Activated gamma-delta T cell (primary cell): ENCODE measurements at places on chromosomes 7 and 10.

DNA sequence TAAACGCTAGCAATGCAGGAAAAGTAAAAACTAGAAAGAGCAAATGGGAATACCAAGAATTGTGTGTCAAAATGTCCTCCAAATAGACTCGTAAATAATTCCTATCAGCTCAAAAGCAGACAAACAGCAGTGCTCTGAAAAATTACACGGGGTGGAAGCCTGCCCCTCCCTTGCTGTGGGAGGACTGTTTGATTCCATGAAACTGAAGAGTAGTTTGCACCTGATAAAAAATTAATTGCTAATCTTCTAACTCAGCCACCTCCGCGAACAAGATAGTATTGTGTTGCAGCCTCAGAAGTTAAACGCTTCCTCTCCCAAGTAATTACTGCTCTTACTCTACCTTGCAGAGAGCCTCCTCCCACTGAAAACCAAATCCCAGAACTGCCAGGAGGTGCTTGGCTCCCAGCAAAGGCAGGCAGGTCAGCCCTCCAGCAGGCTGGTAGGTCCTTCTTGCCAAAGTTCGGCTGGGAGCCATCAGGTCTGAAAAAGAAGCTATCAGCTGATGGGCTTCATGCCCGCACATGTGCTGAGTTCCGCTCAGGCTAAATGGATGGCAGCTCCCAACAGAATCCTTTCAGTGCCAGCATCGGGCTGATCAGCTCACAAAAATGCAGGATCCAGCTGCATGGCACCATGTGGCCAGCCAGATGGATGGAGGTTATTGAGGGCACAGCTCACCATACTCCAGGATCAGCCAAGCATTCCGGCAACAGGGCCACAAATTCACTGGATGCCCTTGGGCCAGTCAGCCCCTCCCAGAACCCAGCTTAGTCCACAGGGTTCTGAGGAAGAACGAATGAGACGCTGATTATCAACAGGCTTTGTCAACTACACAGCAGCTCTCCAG lies 37.1 kb downstream of the MAD1L1 start:
- no peak for DNase-seq

DNA sequence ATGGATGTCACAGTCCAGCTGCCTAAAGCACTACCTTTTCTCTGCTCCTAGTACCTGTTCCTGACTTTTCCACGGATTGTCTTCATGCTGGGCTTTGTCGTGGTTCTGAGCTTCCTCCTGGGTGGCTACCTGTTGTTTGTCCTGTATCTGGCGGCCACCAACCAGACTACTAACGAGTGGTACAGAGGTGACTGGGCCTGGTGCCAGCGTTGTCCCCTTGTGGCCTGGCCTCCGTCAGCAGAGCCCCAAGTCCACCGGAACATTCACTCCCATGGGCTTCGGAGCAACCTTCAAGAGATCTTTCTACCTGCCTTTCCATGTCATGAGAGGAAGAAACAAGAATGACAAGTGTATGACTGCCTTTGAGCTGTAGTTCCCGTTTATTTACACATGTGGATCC lies 1.3 kb upstream of the INTS15 start:
- DNase-seq = no peak

DNA sequence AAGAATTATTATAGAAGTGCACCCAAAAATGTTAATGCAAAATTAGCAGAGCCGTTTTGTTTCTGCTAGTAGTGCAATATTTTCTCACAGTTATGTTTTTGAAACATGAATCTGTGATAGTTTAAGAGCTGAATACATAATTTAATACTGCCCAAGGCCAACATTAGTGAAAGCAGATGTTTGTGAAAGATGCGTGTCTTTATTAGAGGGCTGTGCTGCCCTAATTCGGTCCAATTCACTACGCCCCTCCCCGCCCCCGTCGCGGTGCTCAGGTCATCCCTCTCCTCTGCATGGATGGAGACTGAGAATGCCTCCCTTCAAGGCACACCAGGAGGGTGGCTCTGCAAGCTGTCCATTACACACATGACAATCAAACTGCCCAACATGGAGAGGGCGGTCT lies 172.0 kb downstream of the TEX36 start:
- DNase-seq = no peak

DNA sequence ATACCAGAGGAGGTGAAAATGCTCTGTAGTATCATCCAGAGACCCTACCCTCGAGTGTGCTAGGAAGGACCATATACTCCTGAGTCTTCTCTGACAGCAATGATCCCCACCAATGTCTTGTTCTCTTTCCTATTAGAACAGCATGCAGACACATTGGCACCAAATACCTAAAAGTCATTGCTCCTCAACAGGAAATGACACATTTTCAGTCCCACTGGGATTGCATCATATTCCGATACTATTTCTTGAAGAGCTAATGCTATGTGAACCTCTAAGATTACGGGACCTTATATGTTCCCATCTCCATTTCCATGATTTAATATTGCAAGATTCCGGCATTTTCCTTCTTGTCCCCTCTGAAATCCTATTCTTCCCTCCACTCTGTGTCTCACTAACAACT lies 177.4 kb downstream of the NRP1 start:
- DNase-seq = no peak

DNA sequence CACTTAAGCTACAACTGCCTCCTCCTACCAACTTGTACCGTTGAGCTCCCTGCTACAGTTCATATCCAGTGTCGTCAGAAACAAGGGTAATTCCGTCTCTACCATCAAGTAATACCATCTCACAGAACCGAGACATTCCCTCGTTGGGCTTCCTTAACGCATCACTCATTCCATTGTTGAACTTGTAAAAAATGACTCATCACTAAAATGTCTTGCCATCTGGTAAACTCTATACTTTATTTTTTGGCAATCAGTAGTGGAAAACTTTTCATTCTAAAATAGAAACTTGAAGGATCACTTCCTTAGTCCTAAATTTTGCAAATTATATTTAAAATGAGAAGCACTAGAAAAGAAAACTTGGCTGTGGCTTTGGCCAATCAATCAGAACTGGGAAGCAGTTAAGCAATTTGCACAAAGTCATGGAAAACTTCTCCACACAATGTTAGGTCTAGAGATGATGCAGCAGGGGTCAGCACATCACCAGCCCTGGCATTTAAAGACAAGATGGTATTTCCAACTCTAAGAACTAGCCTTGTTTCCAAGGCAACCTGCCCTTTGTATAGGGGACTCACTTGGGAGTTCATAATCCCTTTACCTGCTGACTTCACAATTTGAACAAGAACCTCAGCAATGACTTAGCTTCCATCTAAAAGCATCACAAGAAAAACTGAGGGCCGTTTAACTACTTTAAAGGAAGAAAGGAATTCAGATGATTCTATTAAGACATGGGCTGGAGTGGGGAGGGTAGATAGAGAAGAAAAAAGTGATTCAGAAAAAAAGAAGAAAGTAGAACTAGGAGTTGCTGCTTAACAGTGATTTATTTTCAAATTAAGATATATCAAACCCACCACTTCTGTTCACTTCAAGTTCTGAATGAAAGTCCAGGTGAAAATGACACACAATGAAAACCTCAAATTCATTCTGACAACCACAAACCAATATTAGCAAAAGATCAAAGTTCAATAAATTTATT lies 288.1 kb downstream of the PARD3 start:
- DNase-seq = no peak

DNA sequence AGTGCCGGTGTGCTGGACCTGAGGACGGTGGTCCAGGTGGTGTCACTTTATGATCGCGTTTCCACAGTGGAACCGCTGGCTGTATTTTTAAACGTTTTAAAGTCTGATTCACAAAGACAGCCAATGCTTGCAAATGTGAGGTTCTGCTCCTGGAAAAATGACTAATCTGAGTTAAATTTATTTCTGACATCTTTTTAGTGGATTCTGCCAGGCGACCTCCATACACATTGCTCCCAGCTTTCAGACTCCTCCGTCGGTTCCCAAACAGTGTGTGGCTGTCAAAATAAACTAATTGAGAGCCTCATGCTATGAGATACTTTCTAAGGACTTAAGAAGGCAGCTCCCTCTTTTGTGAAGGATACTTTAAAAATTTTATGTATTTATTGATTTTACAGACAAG lies 12.7 kb upstream of the TTYH3 start:
- no peak for DNase-seq

DNA sequence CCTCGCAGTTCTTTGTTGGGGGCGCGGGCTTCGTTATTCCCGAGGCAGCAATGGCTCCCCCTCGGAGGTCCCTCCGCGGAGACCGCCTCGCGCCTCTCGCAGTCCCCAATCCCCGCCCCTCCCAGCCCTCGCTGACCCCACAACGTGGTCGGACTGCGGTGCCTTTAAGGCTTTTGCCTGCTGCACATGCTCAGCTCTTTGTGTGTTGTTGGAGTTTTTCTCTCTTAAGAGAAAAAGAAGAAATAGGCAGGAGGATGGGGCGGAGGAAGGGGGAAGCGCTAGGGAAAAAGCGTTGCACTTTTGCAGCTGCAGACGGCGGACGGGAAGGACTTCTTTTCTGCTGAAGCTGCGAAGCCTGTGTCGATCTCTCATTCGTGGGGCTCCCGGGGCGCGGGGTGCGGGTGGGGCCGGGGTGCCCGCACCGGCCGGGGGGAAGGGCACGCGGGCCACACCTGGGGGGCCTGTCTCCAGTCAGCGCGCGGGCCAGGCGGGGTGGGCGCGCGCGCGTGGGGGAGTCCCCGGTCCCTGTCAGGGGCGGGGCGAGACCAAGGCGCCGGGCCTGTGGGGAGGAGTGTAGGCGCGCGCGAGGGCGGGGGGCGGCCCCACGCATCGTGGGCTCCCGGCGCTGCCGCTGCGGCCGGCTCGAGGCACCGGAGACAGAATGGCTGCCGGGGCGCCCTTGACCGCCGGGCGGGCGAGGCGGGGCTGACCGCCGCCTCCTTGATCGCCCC lies 445 bp upstream of the ATRNL1 start:
- DNase-seq = peak; percentile 11

DNA sequence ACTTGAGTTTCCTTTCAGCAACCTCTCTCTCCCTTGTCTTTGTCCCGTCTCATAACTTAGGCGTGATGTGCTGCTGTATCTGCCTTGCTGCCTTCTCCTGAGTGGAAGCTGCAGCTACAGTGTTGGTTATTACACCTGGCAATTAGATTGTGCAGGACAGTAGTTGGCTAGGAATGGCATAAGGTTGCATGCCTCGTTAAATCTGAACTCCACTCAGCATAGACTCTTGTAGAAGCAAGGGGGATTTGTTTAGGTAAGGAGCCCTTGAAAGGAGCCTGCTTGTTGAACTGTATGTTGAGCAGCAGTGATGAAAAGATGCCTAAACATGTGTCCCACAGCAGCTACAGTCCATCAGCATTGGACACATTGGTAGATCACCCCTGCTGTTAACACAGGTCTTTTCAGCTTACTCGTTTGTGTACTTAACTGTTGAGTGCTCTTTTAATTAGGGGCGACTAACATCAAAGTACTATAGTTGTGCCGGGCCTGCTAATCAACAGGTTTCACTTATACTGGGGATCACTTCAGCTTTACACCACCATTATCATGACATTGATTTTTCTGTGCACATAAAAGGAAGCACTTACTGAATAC lies 225.0 kb downstream of the AUTS2 start:
- no peak for DNase-seq

DNA sequence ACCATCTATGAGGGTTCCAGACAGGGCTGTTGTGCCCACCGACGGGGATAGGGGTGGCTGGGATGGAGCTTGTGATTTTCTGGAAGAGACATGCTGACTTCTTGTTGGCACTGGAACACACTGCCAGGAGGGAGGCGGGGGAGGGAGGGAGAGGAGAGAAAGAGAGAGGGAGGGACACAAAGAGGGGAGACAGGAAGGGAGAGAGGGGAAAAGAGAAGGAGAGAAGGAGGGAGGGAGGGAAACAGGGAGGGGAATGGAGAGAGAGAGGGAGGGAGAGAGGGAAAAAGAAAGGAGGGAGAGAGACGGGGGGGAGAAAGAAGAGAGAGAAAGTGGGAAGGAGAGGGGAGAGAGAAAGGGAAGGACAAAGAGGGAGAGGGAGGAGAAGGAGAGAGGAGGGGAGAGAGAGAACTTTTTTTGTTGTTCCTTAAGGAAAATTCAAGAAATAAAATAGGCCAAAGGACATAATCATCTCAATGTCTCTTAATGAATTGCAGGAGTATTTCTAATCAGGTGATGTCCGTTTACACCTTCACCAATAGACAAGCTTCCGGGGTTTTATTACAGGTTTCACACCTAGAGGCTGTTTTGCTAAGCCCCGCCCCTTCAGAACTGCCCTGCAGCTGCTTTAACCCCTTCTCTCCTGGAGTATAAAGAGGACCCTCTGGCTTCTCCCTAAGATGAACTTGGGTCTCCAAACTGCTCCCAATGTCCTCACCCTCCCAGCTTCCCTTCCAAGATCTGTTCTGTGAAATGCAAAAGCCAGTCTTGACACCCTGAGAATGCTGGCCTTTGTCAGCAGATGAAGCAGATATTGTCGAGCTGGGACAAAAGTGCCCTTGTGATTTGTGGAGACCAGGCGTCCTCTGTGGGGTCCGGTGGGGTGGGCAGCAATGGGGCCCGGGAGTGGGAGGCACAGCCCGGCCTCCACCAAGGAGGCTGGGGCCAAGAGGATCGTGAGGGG lies 82.0 kb upstream of the GTF2IRD1 start:
- no peak for DNase-seq

- DNase-seq = no peak
Measured at GRCh38 chr7:151891753-151892152, 14.8 kb upstream of the PRKAG2 start.

- DNase-seq = no peak
Measured at GRCh38 chr7:47153058-47153457, 428.9 kb downstream of the TNS3 start.

DNA sequence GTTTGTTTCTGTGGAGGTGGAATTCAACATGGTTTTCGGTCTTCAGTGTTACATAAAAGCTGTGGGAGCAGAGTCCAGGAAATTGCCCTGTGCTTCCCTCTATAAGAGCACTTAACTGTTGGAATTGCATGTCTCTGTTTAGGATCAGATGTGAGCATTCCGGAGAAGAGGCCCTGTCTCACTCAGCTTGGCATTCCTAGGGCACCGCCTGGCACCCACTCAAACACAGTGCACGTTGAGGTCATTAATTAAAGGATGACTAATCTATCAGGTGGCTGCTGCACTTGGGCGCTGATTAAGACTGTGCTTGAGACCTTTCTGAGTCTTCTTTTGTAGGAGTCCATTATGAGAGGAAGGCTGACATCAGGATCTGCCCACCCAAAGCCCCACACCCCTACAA lies 82.8 kb upstream of the VIPR2 start:
- no peak for DNase-seq

- no peak for DNase-seq
Measured at GRCh38 chr10:1115607-1115955, 59.4 kb downstream of the WDR37 start.

- no peak for DNase-seq
Measured at GRCh38 chr7:39987641-39988347, 37.7 kb downstream of the CDK13 start.
